Stomach (tissue), 19 donors: ENCODE measurements at places on chromosomes 12 and 14. TPM values are rescaled to one million over a fixed set of nuclear protein-coding genes. Genes with fewer than 3 reads are reported as not detected.

- no peak overlapping the region for H3K27ac ChIP-seq
- no peak overlapping the region for H3K4me3 ChIP-seq
- H3K36me3 ChIP-seq: no peaks in the 10 kb centered on the region
Measured at GRCh38 chr12:52535574-52535973, 15.4 kb upstream of the KRT5 start.

Gene CPNE6
- not detected for polyA plus RNA-seq

- peaks cover 17% of the 10 kb centered on the region for H3K36me3 ChIP-seq
- DNase-seq: no peak
- no peaks in the 10 kb centered on the region for H3K27me3 ChIP-seq
Measured at GRCh38 chr14:93014058-93015023, 91.4 kb downstream of the CHGA start.

Gene LRRC10
- polyA plus RNA-seq: not detected

Gene GPR84
- polyA plus RNA-seq: 0.46 TPM

- no peaks in the 10 kb centered on the region for H3K36me3 ChIP-seq
- no peak for DNase-seq
- no peak overlapping the region for H3K27ac ChIP-seq
- H3K4me3 ChIP-seq: no peak overlapping the region
- no peaks in the 10 kb centered on the region for H3K4me1 ChIP-seq
- no peaks in the 10 kb centered on the region for H3K27me3 ChIP-seq
Measured at GRCh38 chr14:29301571-29301970, 535.0 kb downstream of the FOXG1 start.

Gene SLC25A21
- 0.40 TPM for polyA plus RNA-seq

Gene NPAS3
- polyA plus RNA-seq: 0.76 TPM

GRCh38 chr12:86044396-86044795 lies 170.3 kb downstream of the NTS start:
- H3K36me3 ChIP-seq: no peaks in the 10 kb centered on the region
- no peak for DNase-seq
- no peaks in the 10 kb centered on the region for H3K4me1 ChIP-seq
- no peaks in the 10 kb centered on the region for H3K27me3 ChIP-seq
- H3K4me3 ChIP-seq: no peak overlapping the region
